Stimulated activated CD8-positive, alpha-beta memory T cell treated with anti-CD3 and anti-CD28 coated beads, Interleukin-15, amount 100 ng/mL, for 48 hours (primary cell): ENCODE measurements at places on chromosomes 6 and 20.

- no peak for DNase-seq
These were observed 33.9 kb upstream of the SGK1 start for GRCh38 chr6:134351615-134352474.

GRCh38 chr20:36773107-36773596, 411 bp downstream of the DSN1 start:
- DNase-seq = no peak

GRCh38 chr6:33053230-33053629, 20.2 kb downstream of the HLA-DPA1 start:
- DNase-seq = no peak

DNA sequence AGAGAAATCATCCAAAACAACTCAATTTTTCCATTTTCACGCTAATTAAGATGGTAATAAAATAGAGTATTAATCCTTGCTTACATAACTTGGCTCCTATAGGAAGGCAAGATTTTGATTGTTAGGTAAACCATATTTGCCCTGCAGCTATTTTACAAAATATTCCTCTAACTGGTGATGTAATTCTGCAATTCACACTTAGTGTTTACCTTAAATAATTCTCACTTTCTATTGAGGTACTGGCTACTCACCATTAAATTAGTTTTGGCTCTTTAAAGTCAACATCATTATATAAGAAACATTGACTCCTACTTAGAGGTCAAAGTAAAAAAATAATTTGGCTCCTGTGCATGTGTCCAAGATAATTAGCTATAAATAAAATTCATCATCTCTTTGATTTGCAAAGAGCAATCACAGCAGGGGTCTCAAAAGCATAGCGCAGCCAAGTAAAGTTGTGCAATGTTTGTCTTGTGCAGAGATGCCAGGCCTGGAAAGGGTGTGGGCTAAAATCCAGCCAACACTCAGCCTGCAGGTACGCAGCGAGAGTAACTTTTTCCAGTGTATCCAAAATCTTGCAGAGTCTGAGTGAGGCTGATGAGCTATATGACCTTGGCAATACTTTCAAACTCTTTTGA, 501.2 kb downstream of the MMUT start:
- no peak for DNase-seq

- DNase-seq = no peak
These were observed 2.8 kb downstream of the RNF24 start for GRCh38 chr20:4012589-4012988.

DNA sequence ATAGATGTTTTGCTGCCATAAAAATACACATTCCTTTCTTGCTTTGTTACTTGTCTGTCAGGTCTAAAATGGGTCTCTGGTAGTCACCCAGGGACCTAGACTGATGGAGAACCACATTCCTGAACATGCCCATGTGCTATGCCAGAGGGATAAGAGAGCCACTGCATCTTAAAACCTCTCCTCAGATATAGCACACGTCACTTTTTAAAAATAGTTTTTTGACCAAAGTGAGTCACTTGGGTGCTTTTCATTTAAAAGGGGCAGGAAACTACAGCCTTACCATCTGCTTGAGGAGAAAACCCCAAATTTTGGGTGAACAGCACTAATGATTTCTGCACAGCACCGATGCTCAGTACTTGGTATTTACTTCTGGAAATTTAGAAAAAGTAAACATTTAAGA, 197.8 kb downstream of the OGFRL1 start:
- no peak for DNase-seq

DNA sequence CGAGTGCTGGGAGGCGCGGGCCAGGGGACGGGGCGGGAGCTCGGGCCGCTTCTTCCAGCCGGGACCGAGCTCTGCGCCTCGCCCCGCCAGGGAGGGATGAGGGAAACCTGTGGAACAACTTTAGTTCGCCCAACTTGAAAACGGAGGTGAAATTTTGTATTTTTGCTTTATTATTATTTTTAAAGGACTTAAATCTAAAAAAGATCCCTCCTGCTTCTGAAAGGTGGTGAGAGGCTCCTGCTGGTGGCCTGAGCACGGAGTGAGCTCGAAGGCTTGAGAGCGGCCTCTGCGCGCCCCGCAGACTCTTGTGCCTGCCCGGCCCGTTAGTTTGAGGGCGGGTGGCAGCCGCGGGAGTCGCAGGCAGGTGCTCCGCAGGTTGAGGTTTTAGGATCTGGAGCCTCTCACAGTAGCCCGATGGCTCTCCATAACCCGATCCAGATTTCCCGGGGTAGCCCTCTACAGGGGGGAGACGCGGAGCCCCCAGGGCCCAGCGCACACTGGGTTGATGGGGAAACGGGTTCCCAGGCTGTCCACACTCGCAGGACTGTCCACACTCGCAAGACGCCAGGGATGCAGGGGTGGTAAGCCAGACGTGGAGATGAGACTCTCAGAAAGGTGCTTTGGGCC, 46.2 kb upstream of the SUPT3H start:
- DNase-seq = no peak

DNA sequence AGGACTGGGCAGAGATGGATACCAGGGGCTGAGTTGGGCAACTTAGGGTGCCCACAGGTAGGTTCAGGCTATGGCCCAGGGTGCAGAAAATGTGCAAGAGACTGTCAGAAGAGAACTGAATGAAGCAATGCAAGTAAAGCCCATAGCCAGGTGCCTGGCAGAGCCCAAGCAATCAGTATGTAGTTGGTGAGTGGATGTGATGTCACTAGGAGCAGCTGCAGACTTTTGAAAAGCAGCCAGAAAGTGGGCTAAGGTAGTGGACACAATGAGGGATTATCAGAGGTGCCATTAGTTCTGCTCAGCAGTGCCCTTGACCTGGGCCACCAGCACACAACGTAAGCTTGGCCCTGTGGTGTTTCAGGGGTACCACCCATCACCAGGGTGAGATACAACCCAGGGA, 135.3 kb downstream of the SOBP start:
- DNase-seq = no peak

DNA sequence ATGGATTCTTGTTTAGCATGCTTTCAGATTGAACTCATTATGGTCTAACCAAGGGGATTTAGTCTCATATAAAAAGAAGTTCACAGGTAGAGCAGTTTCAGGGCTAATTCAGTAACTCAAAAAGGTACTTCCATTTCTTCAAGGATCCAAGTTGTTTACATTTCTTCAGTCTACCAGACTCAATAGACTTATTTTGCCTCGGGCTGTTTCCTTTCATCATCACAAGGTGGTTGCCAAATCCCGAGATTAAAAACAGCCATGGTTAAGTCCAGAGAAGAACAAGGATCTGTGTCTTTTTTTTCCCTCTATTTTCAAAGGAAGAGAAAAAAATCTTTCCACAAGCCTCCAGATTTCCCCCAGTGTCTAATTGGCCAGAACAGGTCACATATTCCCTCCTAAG, 69.8 kb upstream of the SNX9 start:
- no peak for DNase-seq

- no peak for DNase-seq
These were observed 96.3 kb downstream of the PHF3 start for GRCh38 chr6:63731930-63732329.

- no peak for DNase-seq
These were observed 423.8 kb upstream of the ID4 start for GRCh38 chr6:19413323-19413722.

DNA sequence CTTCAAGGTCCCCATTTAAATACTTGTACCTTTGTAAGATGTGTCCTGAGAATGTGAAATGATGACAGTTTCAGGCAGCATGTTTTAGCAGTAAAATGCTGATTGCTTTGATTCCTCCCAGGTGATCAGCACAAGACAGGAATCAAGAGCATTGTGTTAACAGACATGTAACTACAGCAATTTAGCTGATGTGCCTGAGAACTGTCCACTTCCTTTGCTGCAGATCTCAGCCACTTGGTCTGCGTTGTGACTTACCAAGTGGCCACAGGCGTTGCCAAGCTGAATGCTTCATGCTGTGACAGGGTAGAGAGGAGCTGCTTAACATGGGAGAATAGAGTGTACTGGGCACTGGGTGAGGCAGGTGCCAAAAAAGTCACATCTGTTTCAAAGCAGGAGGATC, 767.0 kb upstream of the POU3F2 start:
- DNase-seq = no peak

- DNase-seq = no peak
These were observed 807 bp upstream of the OTOR start for GRCh38 chr20:16747291-16747811.

- no peak for DNase-seq
These were observed 44.2 kb upstream of the ZMYND8 start for GRCh38 chr20:47400685-47401084.

- no peak for DNase-seq
These were observed 283.6 kb upstream of the CNR1 start for GRCh38 chr6:88449770-88450169.

GRCh38 chr6:11653028-11653583, 115.6 kb downstream of the TMEM170B start:
- peak; percentile 11 for DNase-seq
